Regular cardiac myocyte (primary cell): ENCODE measurements at places on chromosomes 4 and X. TPM values are rescaled to one million over a fixed set of nuclear protein-coding genes. Genes with fewer than 3 reads are reported as not detected.

Gene SFRP2
- total RNA-seq, result not detected in 2 replicates

Gene SLC16A2
- 7.3 and 15.2 TPM in 2 replicates for total RNA-seq

Gene FAM13A
- 20.1 and 41.4 TPM in 2 replicates for total RNA-seq

Gene RGN
- total RNA-seq, result 0.58 and 2.8 TPM in 2 replicates

Gene FATE1
- total RNA-seq, result not detected in 2 replicates

Gene TSPAN6
- total RNA-seq, result 29.9 and 65.4 TPM in 2 replicates

Gene GALNTL6
- under 0.01 TPM in 2 replicates for total RNA-seq

Gene SAGE1
- not detected in 2 replicates for total RNA-seq

Gene UGT2B10
- not detected in 2 replicates for total RNA-seq

Gene LGI2
- under 0.01 and 0.85 TPM in 2 replicates for total RNA-seq

Gene SPANXN3
- not detected in 2 replicates for total RNA-seq

Gene SNCA
- 0.56 and 0.96 TPM in 2 replicates for total RNA-seq

Gene GNRHR
- not detected in 2 replicates for total RNA-seq

Gene S100G
- total RNA-seq, result not detected in 2 replicates

Gene CTBP1
- 196 and 309 TPM in 2 replicates for total RNA-seq

Gene FAM149A
- 2.3 and 8.2 TPM in 2 replicates for total RNA-seq

Gene IL15
- total RNA-seq, result 3.3 and 5.9 TPM in 2 replicates

Gene ARHGAP24
- total RNA-seq, result 42.6 and 47.4 TPM in 2 replicates

Gene CYTL1
- total RNA-seq, result 0.19 TPM in 1 of 2 replicates, not detected in the other

Gene GAGE12F
- not detected in 2 replicates for total RNA-seq

Gene MUC7
- total RNA-seq, result not detected in 2 replicates

Gene AFM
- total RNA-seq, result not detected in 2 replicates

Gene SSX2
- total RNA-seq, result not detected in 2 replicates

Gene FGF13
- under 0.01 TPM in 1 of 2 replicates, not detected in the other for total RNA-seq
